Omental fat pad (tissue), 4 donors: ENCODE measurements at places on chromosomes 3 and 15. TPM values are rescaled to one million over a fixed set of nuclear protein-coding genes. Genes with fewer than 3 reads are reported as not detected.

Gene PLSCR4
- total RNA-seq, result 84.7 TPM

Gene MNS1
- 0.84 TPM for total RNA-seq

Gene NOX5
- total RNA-seq, result 0.28 TPM

Gene PLD1
- total RNA-seq, result 31.1 TPM

Gene ITPKA
- total RNA-seq, result not detected

Gene ADGRG7
- total RNA-seq, result not detected

Gene DNAH12
- total RNA-seq, result 0.31 TPM
